ENCODE measurements at places on chromosomes 5 and 9.
A peak's percentile ranks its signal among the peaks of the same experiment; 100 is the strongest.

DNA sequence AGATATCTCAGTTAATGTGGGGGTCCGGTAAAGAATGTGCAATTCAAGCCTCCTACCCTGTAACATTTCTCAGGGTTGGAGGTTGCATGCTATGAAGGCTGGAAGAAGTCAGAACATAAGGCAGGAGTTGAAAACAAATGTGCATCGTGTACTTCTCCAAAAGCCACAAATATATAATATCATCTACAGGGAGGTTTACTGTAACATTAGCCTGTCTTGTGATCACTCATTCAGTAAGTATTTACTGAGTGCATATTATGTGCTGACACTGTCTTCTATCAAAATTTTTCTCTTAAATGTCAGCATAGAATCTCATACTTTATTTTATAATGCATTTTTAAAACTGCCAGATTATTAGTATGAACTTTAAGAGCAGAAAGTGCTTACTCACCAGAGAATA is 105.6 kb upstream of the ZNF366 start:
- no peak for DNase-seq

GRCh38 chr9:127248241-127248640 is 16.3 kb upstream of the GARNL3 start:
- DNase-seq: no peak

GRCh38 chr5:65103756-65104440 is 335.2 kb downstream of the CWC27 start:
- no peak for DNase-seq

DNA sequence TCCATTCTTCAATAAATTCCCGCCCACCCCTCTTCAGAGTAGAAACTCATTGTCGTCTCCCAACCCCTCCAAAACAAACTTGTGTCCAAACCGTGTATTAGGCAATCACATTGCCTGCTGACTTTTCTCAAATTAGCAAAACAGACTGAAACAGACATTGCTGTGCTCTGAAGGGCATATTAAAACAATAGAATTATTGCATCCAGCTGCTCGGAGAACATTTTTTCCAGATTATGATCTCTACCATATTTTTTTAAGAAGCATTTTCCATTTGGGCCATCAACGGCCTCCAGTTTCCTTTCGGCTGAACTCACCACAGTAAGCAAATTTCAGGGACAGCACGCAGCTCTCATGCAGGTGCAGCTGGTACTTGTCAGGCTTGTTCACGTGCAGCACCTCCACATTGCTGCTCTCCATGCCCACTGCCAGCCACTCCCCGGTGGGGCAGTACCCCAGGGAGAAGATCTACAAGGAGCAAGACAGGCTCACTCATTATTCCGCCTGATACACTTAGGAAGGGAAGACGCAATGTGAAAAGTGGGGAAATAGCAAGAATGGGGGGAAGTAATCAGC is 104.1 kb downstream of the TLE1 start:
- DNase-seq: no peak

- no peak for DNase-seq
These were observed 315.2 kb upstream of the ACO1 start for GRCh38 chr9:32069169-32069813.

GRCh38 chr5:131242728-131243255 is 21.1 kb upstream of the CDC42SE2 start:
- DNase-seq: peak; percentile 91

GRCh38 chr9:73131461-73131860 is 20.2 kb upstream of the ANXA1 start:
- DNase-seq: no peak

DNA sequence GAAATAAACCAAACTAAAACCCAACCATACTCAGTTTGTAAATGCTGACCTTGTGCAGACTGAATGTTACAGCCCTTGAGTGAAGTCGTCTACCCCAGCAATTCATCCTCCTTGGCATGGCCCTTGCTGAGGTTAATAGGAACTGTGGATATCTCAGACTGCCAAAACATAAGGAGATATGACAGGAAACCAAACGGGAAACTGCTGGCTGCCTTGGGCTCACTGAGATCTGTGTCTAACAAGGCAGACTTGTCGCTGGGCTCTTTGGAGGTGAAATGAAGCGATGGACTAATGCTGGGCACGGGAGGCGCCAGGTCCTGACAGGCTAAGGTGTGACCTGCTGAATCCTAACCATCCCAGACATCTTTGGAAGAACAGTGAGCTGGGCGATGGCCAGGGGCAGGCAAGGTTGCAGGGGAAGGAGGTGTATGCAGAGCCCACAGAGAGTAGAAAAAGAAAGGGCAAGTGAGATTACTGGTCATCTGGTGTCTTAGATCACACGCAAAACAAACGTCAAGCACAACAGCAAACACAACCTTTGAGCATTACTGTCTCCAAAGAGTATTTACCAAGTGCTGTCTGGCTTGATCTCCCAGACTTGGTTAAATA is 44.6 kb upstream of the ALDH1A1 start:
- no peak for DNase-seq

DNA sequence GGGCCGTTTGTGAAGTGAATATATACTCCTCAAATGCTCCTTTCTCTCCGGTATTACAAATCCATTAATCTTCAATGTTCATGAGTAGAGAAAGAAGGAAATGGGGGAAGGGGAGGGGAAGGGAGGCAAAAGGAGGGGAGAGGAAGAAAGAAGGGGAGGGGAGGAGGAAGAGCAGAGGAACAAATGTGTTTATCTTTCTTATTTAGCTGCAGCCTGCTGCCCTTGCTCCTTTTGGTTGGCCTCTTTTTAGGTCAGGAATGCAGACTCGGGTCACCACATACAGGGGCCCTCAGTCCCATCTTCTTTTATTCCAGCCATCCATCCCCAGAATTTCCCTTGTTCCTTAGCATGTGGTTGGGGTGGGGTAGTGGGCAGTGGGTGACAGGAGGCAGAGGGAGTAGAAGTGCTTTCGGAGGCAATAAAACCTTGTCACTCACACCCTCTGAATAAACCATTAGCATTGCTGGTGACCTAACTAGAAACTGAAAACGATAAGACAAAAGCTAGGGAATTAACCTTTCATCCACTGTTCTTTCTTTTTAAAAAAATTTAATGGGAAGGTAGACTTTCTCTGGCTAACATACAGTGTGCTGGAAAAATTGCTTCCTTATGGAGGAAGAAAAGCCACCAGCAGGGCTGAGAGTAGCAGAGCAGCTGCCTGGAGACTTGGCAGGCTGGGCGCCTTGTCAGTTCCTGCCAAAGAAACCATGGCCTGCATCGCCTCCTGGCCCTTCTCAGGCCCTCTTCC is 16.8 kb upstream of the PRLR start:
- no peak for DNase-seq

- DNase-seq: no peak
These were observed 352.7 kb upstream of the CD180 start for GRCh38 chr5:67549296-67549618.

GRCh38 chr9:127447416-127448111 is 3.6 kb downstream of the RPL12 start:
- DNase-seq: no peak

GRCh38 chr9:84216151-84216550 is 124.4 kb downstream of the SLC28A3 start:
- DNase-seq: peak; percentile 2

- no peak for DNase-seq
These were observed 14.1 kb upstream of the STRBP start for GRCh38 chr9:123282362-123283047.

DNA sequence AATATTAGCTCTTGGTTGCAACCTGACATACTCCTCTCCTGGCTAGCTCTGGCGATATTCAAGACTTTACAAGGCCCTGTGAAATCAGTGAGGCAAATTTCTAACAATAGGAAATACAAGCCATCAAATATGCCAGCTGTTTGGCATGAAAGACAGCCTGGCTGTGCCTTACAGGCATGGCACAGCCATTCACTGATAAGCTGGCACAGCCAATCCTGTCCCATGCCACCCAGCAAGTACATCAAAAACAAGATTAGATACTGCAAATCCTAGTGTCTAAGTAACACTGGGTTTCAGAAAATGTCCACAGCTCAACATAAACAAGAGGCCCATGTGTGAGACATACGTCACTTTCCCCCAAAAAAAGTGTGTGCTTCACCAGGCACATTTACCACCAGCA is 1045.8 kb upstream of the DMAC1 start:
- DNase-seq: no peak

DNA sequence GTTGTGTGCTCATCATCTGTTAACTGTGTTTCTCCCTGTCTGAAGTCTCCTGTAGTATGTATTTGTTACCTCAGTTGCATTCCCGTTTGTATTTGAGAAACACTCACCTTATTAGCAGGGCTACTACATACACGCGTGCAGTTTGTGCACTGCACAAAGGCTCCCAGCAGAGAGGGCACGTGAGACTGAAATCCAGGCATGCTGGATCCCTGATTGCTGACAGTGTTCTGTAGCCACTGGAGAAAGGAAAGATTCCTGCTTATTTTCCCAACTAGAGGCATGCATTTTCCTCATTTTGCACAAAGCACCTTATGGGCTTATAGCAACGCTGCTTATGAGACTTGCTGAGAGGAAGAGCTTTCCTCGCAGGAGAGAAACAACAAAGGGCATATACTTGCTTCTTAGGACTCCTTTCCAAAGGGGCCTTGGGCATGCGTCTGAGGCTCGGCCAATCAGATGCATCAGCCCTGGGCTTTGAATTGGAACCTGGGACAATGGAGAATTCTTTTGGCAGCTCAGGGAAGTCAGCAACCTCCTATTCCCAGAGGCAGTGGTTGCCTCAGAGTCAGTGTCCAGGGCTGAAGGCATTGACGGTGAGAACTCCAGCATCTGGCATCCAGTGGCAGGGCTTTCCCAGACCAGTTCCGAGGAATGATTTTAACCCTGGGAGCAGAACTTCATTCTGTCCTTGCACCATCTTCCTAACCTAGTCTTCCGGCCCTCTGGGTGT is 9.9 kb upstream of the MEGF10 start:
- DNase-seq: no peak

GRCh38 chr9:98877311-98877710 is 66.4 kb upstream of the COL15A1 start:
- no peak for DNase-seq

DNA sequence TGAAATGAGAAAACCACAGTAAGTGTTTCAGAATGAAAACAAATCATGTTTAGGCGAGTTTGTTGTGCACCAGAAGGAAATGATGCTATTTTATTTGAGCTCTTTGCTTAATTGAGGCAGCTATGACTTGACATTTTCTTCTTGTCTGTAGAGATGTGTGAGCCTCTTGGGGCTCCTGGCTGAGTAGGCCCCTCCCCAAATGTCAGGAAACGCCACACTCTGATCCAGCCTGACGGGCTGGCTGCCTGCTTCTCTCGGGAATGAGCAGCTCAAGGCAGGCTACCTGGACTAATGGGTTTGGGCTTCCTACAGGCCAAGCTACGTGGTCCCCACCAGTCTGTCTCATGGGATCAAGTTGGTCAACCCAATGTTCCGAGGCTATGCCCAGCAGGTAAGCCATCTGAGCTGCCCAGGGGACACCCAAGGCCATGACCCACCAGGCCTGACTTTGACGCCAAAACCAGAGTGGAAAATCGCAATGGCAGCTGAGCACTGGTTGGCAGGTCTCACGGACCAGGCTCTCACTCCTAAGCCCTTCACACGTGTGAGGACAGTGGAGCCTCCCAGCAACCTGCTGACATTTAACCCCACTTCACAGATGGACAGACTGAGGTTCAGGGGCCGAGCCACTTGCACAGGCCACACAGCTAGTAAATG is 29.9 kb downstream of the USP20 start:
- DNase-seq: no peak

DNA sequence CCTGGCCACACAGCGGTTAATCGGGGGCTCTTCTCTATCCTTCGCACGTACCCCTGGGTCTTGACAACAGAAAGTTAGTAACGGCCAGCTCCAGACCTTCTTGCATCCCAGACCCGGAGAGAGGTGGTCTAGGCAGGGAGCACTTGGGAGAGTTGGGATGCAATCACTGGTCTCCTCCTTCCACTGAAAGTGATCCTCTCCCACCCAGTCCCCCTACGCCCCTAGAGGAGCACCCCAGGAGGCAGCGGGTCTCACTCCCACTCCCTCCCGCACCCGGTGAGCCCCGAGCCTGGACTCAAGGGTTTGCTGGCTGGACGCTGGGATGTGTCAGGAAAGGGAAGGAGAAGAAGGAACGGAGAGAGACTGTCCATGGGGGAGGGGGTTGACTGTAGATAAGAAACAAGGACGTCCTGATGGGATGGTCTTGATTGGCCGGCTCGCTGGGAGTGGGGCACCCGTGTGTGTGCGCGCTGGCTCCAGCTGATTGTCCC is 2.0 kb downstream of the RORB start:
- DNase-seq: no peak

Data from HS-5 (cell line).